ENCODE measurements at places on chromosomes 2 and 18.

- DNase-seq: no peak
Measured at GRCh38 chr2:39139511-39140237, 18.8 kb upstream of the SOS1 start.

- DNase-seq: peak; percentile 72
Measured at GRCh38 chr18:11937874-11938478, 29.9 kb upstream of the MPPE1 start.

GRCh38 chr2:28949617-28950305 is 31.3 kb upstream of the TOGARAM2 start:
- DNase-seq: no peak

GRCh38 chr18:43950062-43950461 is 672.8 kb upstream of the SYT4 start:
- no peak for DNase-seq

DNA sequence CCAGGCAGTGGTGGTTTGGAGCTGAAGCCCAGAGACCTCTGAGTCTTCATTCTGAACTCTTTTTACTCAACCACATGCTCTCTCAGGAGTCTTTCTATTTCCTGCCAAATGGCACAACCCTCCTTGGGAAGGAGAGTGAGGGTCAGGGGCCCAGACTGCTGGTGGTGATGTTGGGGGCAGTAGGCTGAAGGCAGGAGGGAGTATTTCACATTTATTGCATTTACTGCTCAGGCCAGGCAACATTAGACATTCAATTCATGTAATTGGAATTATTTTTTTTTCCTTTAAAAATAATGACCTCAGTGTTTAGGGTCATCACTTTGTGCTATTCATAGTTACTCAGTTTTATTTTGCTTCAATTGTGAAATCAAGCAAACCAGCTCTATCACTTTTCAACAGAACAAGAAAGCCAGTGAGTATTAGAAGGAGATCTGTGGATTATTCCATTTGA is 311.3 kb upstream of the NT5C1B start:
- peak; percentile 75 for DNase-seq

DNA sequence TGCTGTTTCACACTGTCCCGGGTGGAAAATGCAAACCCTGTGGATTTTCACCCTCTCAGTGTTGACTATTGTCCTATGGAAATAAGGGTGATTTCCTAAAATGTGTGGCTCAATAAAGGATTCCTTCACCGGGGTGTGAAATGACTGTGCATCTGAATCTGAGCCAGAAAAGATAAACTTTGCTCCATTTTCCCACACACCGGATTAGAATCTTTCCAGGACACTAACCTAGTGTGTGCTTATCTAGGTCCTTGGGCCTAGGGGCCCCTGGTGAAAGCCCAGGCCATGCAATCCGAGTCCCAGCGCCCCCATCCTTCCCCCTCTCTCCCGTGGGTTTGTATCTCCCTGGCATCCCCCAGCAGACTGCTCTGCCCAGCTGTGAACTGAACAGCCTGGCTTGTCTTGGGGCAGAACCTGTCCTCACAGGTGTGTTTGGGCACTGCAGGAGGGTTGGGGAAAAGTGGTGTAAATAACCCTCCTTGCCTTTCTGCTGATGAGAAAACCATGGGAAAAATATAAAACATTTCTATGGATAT is 17.3 kb downstream of the KLHL29 start:
- no peak for DNase-seq

GRCh38 chr2:36578343-36579296 is 19.3 kb downstream of the FEZ2 start:
- no peak for DNase-seq

DNA sequence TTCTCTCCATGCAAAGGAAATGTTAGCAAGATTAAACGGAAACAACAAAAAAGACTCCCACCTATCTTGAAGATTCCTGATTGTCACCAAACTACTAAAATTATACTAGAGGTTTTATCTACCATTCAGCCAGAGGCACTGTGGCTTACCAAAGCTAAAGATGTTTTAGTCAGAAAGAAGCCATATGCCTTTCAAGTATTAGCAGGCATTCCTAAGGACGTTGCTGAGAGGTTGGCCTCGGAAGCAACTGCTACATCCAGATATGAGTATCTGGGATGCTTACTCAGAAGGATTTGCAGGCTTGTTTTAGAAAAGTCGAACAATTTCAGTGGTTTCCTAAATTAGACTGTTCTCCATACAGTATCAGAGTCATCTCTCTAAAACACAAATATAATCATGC is 88.3 kb upstream of the UBE2E3 start:
- no peak for DNase-seq

DNA sequence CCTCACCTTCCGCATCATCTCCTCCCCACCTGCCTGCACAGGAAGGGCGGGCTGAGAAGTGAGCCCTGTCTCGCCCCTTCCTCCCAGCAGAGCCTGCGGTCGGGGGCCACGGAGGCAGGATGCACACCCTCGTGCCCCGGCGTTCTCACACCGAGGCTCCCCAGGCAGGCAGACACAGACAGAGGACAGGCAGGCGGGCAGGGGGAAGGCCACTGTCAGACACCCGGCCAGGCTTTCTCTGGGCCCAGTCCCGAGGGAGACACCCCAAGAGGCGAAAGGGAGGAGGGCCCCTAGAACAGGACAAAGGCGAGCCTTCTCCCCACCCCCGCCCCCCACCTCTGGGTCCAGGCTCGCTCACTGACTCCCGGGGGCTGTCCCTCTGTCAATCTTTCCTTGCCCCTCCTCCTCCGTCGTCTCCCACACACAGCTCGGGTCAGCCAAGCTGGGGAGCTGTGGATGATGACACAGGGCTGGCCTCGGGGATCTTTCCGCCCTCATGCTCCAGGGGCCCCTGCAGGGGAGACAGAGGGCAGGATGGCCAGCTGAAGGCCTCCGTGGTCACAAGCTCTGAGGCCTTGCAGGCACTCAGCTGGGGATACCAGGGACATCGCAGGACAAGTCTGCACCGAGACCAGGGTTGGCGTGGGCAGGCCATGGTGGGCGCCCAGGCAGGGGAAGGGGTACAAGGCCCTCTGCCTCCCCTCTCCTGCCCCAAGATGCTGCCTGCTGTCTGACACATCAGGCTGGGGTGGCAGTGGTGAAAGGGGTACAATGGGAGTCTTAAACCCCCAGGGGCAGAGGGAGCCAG is 24.9 kb downstream of the BIN1 start:
- DNase-seq: peak; percentile 66

GRCh38 chr2:105376010-105376409 is 22.8 kb downstream of the FHL2 start:
- no peak for DNase-seq

- DNase-seq: no peak
Measured at GRCh38 chr2:172181840-172182239, 79.1 kb upstream of the DLX2 start.

DNA sequence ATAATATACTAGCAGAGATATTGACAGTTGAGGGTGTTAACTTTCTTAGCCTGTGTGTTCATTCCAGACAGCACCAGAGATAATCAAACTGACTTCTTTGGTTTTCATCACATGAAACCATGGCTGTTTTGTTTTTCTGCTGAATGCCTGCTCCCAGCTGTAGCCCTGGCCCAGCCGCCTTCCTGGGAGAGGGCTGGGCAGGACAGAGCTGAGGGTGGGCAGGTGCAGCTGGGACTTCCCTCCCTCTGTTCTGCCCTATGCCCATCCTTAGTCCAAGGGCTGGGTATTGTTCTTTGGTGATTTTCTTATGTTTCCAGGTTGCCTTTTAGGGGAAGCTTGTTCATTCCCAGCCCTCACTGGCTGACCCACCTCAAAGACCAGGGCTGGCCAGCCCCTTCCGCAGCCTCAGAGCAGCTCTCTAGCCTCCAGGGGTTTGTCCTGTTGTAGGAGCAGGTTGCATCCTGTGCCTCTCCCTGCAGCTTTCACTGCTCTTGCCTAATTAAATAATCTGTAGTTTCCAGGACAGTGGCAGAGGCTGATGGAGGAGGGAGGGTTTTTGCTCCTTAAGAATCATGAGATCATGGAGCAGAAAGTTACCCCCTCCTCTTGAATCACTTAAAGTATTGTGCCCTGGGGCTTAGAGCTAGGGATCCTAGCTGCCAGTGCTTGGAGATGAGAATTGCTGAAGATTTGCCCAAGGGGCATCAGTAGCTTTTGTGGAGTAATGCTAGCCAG is 61.4 kb downstream of the MTCL1 start:
- no peak for DNase-seq

- no peak for DNase-seq
Measured at GRCh38 chr2:39545957-39546356, 108.9 kb upstream of the MAP4K3 start.

DNA sequence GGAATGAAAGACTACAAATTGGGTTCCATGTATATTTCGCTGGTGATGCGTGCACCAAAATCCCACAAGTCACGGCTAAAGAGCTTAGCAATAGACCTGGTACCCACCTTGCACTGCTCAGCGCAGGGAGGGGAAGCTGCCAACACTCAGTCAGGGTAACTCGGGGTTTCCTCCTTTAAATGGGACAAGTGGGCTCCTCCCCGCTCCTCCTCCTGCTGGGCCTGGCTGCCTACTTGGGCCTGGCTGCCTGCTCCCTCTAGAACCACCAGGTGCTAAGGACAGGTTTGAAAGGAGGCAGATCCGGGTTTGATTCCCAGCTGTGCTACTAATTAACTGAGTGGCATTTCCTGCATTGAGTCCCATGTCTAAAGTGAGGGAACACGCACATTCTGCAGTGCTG is 23.4 kb downstream of the MYO7B start:
- no peak for DNase-seq

- no peak for DNase-seq
Measured at GRCh38 chr2:200158647-200159356, 147.7 kb upstream of the SPATS2L start.

All from fibroblast of mammary gland (primary cell).